A172 (cell line): ENCODE measurements at places on chromosomes 3 and 15. TPM values are rescaled to one million over a fixed set of nuclear protein-coding genes. Genes with fewer than 3 reads are reported as not detected.

DNA sequence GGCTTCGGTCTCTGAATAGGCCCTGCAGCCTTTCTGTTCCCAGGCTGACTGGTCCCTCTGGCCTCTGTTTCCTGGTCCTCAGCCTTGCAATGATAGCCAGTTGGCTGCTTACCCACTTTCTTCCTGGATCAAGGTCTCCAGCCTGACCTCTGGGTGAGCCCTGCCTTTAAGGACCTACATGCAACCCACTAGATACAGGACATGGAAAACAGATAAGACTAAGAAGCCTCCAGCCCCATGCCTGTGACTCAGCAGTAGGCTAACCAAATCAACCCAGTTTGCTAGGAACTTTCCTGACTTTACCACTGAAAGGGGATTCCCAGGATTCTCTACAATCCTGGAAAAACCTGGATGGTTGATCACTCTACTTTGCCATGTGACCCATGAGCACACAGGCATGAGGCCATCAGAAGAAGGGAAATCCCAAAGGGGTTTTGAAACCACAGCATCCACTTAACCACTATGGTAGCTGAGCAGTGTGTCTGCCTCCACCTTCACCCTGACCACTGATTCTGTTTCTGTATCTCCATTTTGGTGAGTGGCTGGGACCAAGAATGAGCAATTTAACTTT, 188.1 kb downstream of the CHST2 start:
- DNase-seq, result peak; percentile 97

GRCh38 chr3:160709477-160710182, 32.7 kb downstream of the ARL14 start:
- no peak for DNase-seq

- DNase-seq, result no peak
Measured at GRCh38 chr3:148791920-148792319, 35.7 kb upstream of the CPB1 start.

The MORC1 gene
- not detected in 2 replicates for total RNA-seq

DNA sequence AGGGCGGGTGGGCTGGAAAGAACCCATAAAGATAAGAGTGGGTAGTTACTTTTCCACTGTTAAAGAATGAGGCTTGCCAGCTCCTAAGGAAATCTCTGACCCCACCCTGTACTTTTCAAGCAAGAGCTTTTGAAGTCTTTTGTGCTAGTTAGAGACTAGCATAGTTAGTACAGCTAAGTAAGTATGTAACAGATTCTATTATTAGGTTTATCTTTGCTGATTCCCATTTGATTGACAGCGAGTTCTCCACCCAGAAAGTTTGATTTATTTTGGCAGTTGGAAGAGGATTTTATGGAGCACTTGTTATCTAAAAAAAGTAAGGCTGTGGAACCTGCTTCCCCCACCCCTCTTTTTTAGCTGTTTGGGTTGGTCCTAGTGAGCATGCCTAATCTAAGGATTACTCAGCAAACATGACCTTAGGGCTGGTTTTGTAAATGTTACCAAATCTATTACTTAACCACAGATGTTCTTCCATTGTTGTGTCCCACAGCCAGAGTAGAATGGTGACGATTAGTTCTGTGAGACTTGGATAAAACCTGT, 57.6 kb downstream of the FNDC3B start:
- peak; percentile 45 for DNase-seq

GRCh38 chr15:66771351-66771650, 69.3 kb downstream of the SMAD6 start:
- DNase-seq, result no peak

DNA sequence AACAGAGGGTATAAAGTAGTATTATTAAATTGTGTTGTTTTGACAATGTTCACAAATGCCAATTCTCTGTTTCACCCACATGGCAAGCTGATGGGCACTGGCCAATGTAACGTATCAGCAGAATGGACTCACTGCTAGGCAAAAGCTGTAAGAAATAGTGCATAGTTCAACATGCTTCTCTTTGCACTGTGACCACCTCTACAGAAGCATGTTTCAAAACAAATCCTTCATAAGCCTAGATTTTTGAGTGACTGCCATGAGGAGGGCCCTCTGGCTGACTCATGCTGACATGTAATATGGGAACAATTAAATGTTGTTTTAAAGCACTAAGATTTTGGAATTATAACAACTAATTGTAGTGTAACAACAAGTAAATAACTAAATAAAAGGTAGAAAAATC, 3.2 kb downstream of the GBE1 start:
- no peak for DNase-seq

DNA sequence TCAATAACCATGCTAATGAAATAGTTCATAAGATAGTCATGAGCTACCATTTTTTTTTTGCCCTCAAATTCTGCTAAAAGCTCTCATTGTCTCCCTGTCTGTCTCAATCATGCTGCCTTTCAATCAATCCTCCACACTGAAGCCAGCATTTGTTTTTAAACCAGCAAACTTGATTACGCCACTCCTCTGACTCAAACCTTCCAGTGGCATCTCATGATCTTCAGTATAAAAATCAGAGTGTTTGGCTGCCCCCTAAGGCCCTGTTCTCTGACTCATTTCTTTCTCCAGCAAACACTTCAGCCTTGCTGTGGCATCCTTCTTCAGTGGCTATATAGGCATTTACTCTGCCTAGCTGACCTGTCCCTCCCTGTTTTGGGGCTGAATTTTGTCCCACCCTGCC, 36.0 kb upstream of the EOMES start:
- DNase-seq, result peak; percentile 81

The PDZRN3 gene
- not detected in 2 replicates for total RNA-seq

The TGM4 gene
- 0.10 and 0.65 TPM in 2 replicates for total RNA-seq

The C3orf22 gene
- not detected in 2 replicates for total RNA-seq

DNA sequence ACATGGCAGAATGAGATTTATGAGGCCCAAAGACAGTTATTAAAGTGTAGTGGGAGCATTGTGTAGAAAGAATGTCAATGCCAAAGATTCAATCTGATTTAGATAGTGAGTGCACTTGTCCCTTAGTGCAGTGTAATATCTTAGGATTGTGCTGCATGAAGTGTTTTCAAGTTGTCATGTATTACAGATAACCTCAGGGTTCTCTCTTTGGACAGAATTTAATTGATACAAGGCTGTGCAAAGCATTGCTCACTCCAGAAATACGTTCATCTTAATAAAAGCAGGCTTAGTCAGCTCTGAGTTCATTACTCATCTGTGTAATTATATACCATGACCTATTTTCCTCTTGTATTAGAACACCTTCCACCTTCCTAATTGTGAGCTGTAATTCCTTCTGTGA, 16.0 kb upstream of the GPR171 start:
- DNase-seq, result peak; percentile 70

The AADAC gene
- 2.3 and 2.8 TPM in 2 replicates for total RNA-seq

- DNase-seq, result no peak
Measured at GRCh38 chr15:79978655-79979514, 7.9 kb upstream of the BCL2A1 start.

The ACP3 gene
- total RNA-seq, result not detected in 2 replicates

The GPR171 gene
- not detected in 2 replicates for total RNA-seq

DNA sequence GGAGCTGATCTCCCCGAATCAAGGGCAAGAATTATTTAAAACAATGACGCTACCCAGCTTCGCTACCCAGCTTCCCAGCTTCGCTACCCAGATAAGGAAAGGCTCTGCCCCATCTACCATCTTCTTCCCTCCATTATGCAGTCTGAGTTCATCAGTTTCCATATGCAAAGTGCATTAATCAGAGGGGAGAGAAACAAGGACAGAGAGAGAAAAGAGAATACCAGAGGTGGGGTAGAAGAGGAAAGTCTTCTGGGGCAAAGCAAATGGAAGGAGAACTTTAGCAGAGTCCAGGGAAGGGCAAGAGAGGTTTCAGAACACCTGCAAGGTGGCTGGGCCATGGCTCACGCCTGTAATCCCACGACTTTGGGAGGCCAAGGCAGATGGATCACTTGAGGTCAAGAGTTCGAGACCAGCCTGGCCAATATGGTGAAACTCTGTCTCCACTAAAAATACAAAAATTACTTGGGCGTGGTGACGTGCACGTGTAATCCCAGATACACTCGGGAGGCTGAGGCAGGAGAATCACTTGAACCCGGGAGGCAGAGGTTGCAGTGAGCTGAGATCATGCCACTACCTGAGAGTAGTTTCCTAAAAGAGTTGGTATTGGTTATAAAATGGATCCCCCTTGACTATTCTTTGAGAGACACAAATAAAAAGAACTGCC, 70.4 kb upstream of the SPATA12 start:
- DNase-seq, result no peak

The PTPRG gene
- 5.6 and 7.3 TPM in 2 replicates for total RNA-seq

The SPTSSB gene
- not detected in 2 replicates for total RNA-seq

The EPHA6 gene
- not detected in 2 replicates for total RNA-seq

DNA sequence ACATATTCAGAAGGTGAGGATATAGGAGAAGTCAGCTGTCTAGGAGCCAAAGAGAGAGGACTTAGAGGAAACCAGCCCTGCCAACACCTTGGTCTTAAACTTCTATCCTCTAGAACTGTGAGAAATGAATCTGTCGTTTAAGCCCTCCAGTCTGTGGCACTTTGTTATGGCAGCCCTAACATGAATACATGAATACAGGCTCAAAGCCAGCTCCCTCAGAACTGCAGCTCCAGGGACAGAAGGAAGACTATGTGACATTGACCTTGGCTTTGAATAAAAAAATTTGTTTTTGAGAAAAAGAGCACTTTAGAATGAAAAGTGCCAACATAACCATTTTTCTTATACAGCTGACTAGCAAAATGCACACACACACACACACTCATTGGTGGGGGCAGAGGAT, 110.9 kb upstream of the ATP2B2 start:
- DNase-seq, result no peak

The PROS1 gene
- 58.8 and 73.0 TPM in 2 replicates for total RNA-seq

DNA sequence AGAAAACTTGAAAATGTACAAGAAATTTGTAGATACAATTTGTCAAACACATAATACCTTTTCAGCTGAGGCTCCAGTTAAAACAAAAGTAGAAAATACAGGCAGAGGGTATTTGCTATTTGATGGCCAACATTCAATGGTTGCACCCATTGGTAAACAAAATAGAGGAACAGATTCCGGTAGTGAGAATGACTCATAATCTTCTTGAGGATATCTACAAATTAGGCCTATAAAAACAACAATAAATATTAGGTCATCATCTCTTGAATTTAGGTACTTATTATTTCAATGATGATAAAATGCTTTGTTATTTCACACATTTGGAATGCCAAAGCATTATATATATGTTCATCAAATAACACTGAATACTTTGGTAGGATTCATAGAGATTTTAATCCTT, 53.4 kb downstream of the DENND4A start:
- no peak for DNase-seq

The GOLGA8N gene
- 0.50 and 1.0 TPM in 2 replicates for total RNA-seq

The BUB1B gene
- total RNA-seq, result 73.0 and 82.1 TPM in 2 replicates

- no peak for DNase-seq
Measured at GRCh38 chr3:151638555-151639417, 94.9 kb upstream of the AADACL2 start.

DNA sequence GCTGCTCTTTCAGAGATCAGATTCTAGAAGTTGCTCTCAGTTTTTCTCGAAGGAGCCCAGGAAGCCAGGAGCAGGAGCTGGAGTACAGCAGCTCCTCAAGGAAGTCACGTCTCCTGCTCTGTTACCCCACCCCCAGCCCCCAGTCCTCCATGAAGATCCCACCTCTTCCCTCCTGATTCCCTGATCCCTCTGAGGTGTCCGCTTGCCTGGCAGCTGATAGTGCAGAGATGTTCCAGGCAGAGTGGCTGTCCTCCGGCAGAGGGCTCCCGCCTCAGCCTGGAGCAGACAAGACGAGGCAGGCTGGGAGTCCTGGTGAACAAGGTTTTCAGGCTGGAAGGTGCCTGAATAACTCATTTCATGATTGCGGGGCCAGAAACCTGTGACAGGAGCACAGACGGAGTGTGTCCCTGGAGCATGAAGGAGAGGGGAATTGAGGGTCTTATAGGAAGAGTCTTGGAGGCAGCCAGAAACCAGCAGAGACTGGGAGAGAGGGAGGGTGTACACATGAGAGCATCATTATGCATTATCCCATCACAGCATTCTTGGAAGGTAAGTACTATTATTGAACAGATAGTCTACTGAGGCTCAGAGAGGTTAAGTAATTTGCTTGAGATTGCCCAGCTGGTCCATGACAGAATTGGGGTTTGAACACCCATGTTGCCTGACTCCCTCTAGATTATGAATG, 1.2 kb downstream of the HRH1 start:
- peak; percentile 81 for DNase-seq

DNA sequence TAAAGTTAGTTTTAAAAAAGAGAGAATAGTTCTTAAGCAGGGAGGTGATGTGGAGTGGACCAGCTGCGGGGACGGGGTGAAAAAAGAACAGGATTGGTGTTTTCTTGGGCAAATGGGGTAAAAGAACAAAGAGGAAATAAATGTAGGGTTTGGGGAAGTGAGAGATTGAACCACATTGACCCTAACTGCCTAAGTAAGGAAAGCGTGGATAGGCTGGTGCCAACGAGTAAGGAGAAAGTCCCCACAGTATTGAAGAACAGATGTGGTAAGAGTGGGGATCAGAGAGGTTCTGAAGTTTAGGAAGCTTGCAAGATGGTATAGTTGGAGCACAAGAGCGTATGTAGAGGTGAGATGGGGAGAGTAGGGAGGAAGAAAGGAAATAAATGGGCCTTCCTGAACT, 17.0 kb downstream of the IREB2 start:
- no peak for DNase-seq

GRCh38 chr3:107421170-107421792, 44.0 kb downstream of the CCDC54 start:
- DNase-seq, result peak; percentile 72

GRCh38 chr3:142019794-142020320, 129.5 kb downstream of the TFDP2 start:
- peak; percentile 16 for DNase-seq

- no peak for DNase-seq
Measured at GRCh38 chr3:159030886-159031679, 229.2 kb downstream of the MFSD1 start.

The MYLK gene
- 104 and 109 TPM in 2 replicates for total RNA-seq

DNA sequence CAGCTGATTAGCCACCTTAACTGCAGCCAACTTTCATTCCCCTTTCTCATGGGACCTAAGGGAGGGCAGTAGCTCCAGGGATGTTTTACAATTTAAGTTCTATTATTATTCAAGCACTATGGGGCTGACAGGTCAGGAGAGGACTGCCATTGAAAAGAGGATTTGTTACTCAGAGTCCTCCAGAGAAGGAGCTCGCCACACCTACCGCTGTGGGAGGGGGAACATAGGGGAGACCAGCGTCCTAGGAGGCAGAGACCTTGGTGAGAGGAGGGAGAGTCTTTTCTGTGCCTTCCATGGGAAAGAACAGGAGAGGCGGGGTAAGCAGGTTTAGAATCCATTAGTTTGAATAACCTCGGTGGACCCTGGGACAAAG, 14.4 kb downstream of the ATP10A start:
- DNase-seq, result no peak

- DNase-seq, result no peak
Measured at GRCh38 chr3:71389911-71390573, 193.5 kb downstream of the FOXP1 start.

DNA sequence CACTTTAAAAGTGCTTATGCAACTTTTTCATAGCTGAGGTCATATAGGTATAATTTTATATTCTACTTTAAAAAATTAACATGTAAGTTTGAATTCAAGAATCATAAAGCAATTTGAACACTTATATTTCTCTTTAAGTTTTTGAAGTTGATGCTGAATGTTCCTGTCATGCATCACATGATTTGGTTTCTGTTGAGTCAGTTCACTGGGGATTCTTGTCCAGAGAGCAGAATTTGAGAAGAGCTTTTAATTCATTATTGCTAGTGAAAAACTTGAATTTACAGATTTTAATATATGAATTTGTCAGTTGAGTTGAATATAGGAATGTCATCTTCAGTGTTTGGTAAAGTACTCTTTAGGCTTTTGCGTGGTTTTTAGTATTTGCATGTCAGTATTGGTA, 7.9 kb downstream of the SLC25A26 start:
- no peak for DNase-seq
